ENCODE measurements at places on chromosomes 6 and 20.

DNA sequence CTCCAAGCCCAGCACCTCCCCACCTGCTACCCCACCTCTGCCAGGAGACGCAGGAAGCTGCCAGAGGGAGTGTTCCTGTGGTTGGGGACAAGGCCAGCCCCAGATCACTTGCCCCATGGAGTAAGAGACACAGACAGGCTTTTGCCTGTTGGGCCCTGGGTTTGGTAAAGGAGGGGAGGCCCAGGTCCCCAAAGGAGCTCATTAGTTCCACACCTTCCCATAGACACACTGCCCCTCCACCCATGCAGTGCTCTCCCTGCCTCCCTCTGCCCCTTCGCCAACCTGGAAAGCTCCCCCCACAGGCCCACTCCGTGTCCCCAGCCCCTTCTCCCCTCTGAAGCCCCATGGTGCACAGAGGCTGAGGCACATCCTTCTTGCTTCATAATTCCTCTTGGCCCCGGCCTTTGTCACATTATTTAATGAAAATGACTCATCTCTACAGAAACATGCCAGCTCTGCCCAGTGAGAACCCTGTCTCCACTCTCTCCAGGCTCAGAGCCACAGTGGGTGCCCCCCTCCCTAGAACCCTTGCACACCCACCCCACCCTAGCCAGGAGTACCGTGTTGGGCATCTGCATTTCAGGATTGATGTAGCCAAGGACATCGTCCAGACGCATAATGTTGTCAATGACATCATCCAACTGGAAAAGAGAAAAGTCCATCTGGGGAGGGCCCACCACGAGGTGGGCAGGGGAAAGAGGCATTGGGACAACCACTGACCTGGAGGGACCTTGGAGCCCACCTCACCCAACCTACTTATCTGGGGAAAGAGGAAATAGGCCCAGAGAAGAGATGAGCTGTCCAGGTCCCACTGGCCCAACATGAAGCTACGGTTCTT lies 46.0 kb downstream of the TFEB start:
- DNase-seq, result no peak

- DNase-seq, result no peak
Observed at GRCh38 chr20:45400346-45401031, 7.6 kb upstream of the DBNDD2 start.

GRCh38 chr20:22070610-22071058 lies 365.2 kb downstream of the PAX1 start:
- no peak for DNase-seq

GRCh38 chr6:84422380-84422968 lies 195.0 kb upstream of the CEP162 start:
- DNase-seq, result no peak

DNA sequence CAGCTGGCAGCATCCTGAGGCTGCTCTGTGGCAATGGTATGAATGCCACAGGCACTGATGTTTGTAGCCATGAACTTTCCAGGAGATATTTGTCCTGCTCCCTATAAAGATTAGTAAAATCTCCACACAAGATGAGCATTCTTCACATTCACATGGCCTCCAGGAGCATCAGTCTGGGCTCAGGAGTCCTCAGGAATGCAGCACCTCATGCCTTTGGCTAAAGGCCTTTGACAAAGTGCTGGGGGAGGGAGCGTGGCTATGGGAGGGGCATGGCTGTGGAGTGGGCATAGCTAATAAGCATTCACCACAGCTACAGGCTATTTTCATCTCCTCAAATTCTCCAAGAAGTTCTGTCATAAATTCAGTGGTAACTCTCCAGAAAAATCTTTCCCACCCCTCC lies 90.5 kb upstream of the LY86 start:
- DNase-seq, result no peak

DNA sequence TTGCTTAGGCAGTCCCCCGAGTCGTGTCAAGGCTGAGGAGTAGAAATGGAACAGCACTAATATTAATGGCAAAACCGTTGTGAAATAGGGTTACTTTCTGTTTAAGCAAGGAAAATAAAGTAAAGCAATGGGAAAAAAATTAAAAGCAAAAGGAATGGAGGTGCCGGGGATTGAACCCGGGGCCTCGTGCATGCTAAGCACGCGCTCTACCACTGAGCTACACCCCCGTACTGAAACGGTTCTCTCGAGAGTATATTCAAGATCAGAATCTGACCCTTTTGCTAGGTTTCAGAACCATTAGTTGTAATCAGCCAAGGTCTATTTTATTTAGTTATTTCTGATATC lies 85.5 kb downstream of the TRIM27 start:
- no peak for DNase-seq

GRCh38 chr20:61699495-61700374 lies 365.9 kb downstream of the TAF4 start:
- no peak for DNase-seq

DNA sequence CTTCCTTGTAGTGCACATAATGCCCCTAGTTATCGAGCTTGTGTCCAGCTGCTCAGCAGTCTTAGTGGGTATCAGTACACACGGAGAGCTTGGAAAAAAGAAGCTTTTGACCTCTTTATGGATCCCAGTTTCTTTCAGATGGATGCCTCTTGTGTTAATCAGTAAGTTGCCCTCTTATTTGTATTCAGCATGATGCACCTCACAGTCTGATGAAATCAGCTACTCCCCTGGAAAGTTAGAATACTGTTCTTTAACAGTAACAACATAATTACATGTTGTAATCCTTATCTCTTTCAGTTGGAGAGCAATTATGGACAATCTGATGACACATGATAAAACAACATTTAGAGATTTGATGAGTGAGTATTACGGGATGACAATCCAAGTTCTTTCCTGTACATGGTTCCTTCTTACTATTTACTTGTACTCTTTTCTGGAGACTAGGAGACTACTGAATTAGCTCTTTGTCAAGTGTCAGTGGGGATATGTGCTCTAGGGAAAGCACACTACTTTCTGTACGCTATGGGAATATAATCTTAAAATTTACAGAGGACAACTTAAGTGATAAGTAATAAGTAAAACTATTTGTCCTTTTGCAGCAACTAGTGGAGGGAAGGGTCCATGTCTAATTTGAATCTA lies 39.1 kb downstream of the PGM3 start:
- DNase-seq, result no peak

GRCh38 chr20:1894471-1894950 lies 696 bp upstream of the SIRPA start:
- no peak for DNase-seq

GRCh38 chr6:25913741-25914140 lies 16.8 kb downstream of the SLC17A2 start:
- no peak for DNase-seq

DNA sequence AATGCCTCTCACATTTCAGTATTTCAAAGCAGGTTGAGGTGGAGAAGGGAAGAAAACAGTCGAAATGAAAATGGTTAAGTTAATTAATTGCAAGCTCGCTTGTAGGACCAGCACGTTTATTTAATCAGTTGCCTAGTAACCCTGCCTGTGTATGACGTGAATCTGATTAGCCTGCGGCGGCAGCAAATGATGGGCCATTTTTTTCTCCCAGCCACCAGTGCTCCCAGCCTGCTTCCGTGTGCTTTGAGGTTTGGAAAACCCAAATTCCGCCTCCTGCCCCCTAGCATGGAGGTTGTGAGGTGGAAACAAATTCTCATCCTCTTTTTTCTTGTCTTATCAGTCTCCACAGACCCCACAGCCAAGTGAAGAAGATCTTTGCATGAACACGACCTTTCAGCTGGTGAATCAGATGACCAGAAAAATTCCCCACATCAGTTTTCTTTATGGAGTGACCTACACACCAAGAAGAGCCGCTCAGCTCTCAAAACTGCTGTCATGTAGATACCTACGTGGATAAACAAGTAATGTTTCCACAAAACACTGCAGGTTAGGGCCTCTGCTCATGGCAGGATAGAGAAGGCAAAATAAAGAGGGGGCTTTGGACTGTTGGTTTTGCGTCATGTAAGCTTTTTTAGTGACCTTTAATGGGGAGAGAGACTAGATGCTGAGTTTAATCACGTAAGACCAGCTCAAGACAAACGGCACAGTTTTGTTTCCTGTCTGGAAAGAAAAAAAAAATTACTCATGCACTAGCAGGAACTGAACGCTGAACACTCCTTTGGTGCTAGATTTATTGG lies 572.9 kb upstream of the NOX3 start:
- DNase-seq, result no peak

- no peak for DNase-seq
Observed at GRCh38 chr6:89518352-89519055, 85.6 kb downstream of the ANKRD6 start.

DNA sequence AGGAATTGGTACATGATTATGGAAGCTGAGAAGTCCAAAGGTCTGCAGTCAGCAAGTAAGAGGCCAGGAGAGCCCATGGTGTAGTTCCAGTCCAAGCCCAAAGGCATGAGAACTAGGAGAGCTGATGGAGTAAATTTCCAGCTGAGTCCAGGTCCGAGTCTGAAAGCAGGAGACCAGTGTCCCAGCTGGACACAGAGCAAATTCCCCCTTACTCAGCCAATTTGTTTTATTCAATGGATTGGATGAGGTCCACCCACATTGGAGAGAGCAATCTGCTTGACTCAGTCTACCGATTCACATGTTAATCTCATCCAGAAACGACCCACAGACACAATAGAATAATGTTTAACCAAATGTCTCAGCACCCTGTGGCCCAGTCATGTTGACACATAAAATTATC lies 14.9 kb downstream of the TMEM181 start:
- DNase-seq, result no peak

Measured in D721Med (cell line).